Left renal pelvis (tissue), 4 donors: ENCODE measurements at places on chromosomes 2 and 18.

- DNase-seq, result no peak
These were observed 27.1 kb downstream of the CRACDL start for GRCh38 chr2:98908931-98909316.

DNA sequence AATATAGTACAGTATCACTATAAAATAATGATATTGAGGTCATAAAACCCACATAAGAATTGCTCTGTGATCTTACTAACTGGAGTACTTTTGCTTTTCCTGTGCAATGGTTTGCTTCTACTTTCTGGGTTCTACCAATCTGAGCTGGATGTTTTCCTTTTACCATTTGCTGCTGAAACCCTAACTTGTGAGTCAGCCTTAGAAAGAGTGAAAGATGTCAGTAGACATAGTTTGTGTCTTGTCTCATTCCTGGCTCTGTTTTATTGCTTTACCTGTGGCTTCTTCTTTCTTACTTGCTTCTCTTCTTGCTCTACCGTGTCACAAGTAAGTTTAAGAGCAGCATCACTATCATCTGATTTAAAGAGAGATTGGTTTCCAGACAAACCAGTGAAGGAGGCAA, 61.0 kb downstream of the MBD2 start:
- DNase-seq, result no peak

- no peak for DNase-seq
These were observed 47.5 kb downstream of the EML4 start for GRCh38 chr2:42216694-42217093.

- DNase-seq, result no peak
These were observed 99.3 kb downstream of the ASB1 start for GRCh38 chr2:238525990-238526389.

DNA sequence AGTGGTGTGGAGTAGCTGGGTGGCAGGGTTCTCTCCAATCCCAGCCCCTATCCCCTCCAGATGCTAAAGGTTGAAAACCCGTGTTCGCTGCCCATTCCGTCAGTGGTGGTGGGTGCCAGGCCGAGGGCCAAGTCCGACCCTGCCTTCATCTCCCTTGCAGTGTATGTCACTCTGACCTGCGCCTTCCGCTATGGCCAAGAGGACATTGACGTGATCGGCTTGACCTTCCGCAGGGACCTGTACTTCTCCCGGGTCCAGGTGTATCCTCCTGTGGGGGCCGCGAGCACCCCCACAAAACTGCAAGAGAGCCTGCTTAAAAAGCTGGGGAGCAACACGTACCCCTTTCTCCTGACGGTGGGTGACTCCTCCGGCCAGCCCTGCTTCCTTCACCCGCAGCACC, 12.9 kb downstream of the SAG start:
- no peak for DNase-seq

GRCh38 chr2:15738943-15739342, 147.3 kb downstream of the DDX1 start:
- DNase-seq, result no peak

DNA sequence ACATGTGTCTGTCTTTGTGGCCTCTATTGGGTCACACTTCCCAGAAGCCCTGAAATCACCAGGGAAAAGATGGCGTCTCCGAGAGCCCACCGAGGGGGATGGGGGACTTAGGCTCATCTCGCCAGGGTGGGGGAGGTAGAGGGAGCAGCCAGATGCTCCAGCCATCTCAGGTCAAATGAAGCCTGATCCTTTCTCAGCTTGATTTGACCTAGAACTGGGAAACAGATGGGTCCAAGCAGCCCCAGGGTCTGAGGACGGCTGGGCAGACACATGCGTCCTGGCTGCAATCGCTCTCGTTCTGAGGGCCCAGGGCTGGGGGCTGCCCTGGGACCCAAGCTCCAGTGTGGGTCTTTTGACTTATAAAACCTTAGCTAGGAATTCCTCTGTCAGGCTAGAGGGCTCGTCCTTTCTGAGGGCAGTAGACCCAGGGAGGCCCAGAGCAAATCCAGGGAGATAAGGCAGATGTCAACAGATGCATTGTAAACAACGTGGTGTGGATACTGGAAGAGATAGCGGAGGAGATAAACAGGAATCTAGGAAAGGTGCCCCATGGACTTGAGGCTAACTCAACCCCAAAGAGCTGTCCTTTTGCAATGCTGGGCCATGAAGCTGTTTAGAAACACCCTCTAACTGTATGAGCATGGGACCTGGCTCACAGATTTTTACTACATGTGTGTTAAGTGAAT, 127.7 kb downstream of the MYCN start:
- DNase-seq, result no peak

DNA sequence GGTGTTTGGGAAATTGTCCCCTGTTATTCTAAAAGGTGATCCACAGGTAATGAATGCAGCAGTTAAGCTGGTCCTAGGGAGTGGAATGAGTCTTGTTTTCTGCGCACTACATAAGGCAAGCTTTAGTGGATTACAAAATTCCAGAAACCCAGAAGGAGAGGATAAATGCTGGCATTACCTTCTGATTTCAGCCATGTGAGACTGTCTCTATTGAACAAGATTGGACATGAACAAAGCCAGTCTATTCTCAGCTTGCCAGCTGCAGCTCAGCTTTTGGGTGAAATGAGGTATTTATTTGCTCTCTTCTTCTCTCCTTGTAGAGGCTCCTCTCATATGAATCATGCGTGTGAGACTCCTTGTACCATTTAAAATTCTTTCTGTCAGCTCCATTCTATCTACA, 944.9 kb downstream of the CNTNAP5 start:
- no peak for DNase-seq

DNA sequence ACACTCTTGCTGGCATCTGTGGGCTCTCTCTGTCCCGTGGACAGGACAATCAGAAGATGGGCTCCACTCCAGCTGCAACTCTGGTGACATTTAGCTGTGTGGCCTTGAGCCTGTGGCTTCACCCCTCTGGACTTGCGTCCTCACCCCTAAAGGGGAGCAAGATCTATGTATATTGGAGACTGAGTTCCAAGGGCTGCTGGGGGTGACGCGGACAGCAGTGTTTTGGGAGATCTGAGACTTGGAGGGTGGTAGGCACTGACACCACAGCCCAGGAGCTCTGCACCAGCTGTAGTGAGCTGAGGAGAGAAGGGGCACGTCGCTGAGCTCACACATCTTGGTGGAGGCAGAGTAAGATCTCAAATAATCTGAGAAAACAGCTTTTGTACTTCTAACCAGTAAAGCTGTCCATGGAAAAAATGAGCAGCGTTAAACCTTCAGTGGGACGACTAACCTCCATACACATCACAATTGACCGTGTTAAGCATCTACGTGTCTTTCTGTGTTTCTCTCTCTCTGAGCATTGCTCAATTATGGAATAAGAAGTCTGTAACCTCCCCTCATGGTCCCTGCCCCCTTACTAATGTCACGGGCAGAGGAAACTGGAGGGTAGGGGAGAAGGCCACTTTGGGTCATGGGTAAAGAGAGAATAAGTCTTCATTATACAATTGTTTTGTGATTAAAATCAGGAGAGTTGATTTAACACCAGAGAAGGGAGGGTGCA, 85.8 kb downstream of the SH3RF3 start:
- DNase-seq, result no peak
